ENCODE measurements at places on chromosomes 5 and 9.

GRCh38 chr5:146647656-146648199 lies 131.7 kb upstream of the GPR151 start:
- ATAC-seq = no peak

- ATAC-seq = no peak
Observed at GRCh38 chr5:53039855-53040254, 50.7 kb downstream of the ITGA2 start.

DNA sequence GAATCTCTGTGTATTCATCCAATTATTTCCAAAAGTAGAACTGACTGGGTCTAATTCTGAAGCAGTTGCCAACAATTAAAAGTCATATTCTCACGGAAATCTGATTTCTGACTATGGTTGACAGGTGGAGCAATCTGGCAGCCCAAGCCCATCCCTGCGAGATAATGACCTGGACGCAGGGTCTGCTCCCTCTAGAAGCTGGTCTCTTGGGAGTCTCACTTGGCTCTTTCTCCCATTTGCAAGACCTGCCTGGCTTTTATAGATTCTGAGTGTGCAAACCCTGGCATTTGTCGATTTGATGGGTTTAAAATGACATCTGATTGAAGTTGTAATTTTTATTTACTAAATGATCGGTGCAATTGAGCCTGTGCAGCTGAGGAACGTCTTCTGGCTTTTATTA lies 49.4 kb upstream of the NEURL1B start:
- no peak for ATAC-seq

DNA sequence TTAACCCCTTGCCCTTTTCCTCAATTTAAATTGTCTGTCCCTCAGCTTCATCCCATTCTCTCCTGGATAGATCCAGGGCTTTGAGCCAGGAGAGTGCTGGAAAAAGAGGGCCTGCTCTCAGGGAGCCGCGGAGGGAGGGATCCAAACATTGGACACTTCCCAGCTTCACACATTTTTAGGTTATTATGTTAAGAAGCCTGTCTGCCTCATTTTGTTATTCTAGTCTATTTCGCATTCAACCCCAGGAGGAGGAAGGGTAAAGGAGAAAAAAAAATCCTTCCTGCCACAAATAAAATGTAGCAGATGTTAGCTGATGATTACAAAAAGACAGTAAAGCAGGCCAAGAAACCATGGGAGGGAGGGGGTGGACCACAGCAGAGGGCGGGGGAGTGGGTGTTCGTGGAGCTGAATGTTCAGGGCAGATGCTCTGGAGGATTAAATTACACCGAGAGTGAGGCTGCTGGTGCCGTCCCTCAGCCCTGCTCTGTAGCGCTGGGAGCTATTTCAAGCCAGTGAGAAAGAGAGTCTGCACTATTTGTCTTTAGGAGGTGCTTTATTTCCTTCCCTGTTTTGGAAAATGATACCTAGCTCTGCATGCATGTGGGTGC lies 60.6 kb upstream of the ZFR start:
- ATAC-seq = no peak

DNA sequence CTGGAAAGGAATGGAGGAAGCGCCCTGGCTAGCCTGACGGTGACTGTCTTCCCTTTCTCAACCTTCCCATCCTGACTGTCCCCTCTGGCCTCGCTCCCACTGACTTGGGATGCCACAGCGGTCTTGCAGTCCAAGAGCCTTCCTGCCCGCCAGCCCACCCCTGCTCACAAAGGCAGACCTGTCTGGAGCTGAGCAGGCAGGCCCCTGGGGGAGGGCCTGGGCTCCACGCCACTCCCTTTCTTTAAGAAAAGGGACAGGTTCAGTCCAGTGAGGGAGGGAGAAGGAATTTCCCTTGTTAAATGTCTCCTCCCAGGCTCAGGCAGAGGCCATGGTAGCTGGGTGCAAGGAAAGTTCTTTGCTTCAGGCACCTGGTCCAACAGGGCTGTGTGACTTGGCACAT lies 18.1 kb downstream of the FGF1 start:
- ATAC-seq = no peak

DNA sequence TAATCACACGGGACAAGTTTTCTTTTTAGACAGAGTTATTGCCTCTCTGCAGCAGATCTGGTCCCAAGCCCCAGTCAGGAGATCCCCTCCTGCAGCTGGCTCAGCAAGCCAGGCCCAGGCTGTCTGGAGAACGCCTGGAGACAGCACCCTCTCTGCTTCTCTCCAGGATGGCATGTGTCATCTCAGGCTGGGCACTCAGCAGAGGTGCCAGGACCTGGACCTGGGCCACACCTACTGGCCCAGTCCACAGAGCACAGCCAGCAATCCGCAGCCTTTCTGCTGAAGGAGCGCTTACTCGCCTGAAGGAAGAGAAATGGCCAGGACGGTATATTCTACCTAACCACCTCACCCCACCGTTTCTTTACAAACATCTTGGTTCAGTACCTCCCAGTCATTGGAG lies 4.7 kb upstream of the TBC1D9B start:
- ATAC-seq = no peak

- no peak for ATAC-seq
Observed at GRCh38 chr9:38342532-38342931, 50.0 kb upstream of the ALDH1B1 start.

GRCh38 chr5:109865637-109866036 lies 175.9 kb downstream of the MAN2A1 start:
- ATAC-seq = peak; percentile 10

- peak; percentile 29 for ATAC-seq
Observed at GRCh38 chr5:132260714-132261551, 3.4 kb downstream of the PDLIM4 start.

- ATAC-seq = no peak
Observed at GRCh38 chr9:28961623-28962022, 1388.3 kb upstream of the C9orf72 start.

DNA sequence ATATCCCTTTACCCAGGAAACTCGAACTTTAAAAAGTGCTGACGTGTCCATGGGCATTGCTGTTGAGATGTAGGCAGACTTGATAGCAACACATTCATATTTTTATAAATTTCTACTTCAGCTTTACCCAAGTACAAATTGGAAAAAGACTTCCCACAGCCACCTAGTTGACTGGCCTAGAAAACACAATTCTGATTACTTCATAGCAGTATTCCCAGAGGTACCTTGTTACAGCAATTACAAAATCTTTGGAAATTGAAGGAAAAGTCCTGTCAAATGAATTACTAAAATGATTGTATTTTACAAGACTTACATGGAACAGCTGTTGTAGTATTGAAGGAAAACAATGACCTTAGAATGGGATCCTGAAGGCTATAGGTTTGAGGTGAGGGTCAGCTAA lies 130.7 kb upstream of the NREP start:
- ATAC-seq = no peak

DNA sequence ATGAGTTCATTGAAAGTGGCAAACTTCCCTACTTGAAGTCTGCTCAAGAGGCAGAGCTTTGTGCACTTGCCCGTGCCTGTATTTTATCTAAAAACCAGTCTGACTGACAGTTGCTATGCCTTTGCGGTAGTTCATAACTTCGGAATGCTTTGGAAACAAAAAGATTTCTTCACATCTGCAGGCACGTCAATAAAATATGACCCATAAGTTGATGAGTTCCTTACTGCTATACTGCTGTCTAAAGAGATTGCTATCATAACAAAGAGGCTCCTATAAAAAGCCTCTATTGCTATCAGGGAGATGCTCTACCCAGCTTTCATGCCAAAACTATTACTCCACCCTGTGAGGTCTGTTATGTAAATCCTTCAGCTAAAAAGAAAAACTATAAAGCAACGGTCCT lies 25.4 kb upstream of the RNF20 start:
- ATAC-seq = no peak

DNA sequence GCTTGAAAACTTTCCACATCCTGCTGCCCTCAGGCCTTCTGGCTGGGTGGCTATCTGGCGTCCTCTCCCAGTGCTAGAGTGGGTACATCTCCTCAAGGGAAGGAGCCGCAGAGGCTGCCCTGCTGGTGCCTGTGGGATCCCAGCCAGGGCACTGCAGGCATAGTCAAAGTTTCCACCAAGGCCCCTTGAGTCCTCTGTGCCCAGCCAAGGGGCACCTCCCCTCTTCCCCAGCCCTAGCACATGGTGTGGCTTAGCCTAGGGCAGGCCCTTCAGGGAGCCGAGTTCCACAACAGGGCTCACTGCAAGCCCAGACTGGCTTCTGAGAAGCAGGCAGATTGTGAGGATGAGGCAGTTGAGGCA lies 103.2 kb downstream of the RGS3 start:
- ATAC-seq = no peak

- ATAC-seq = no peak
Observed at GRCh38 chr9:19193029-19193324, 37.5 kb upstream of the DENND4C start.

GRCh38 chr9:79215821-79216220 lies 355.9 kb upstream of the TLE4 start:
- no peak for ATAC-seq

DNA sequence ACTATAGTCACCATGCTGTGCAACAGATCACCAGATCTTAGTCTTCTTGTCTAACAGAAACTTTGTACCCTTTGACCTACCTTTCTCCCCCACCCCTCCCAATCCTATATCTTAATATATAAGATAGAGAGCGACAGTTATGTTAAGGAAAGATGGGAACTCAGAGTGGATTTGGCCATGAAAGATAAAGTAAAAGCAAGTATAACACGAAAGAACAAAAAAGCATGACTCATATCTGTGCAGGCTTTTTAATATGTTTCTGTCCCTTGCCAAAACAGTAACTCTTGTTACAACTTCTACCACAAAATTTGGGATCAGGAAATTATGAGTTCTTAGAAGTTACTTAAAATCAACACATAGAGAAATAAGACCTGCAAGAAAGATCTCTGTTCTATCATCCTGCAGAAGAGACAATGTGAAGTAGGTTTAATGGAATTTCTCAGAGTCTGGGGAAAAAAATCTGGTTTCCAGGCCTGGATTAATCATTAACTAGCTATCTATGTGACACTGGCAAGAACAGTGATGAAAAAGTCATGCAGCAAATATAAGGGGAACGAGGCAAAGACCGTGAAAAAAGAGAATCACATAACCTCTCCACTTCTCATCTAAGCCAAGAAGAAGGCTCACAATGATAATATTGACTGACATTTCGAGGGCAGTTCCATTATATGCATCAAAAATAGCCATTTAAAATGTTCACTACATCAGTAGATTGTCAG lies 18.6 kb downstream of the BAAT start:
- ATAC-seq = no peak

DNA sequence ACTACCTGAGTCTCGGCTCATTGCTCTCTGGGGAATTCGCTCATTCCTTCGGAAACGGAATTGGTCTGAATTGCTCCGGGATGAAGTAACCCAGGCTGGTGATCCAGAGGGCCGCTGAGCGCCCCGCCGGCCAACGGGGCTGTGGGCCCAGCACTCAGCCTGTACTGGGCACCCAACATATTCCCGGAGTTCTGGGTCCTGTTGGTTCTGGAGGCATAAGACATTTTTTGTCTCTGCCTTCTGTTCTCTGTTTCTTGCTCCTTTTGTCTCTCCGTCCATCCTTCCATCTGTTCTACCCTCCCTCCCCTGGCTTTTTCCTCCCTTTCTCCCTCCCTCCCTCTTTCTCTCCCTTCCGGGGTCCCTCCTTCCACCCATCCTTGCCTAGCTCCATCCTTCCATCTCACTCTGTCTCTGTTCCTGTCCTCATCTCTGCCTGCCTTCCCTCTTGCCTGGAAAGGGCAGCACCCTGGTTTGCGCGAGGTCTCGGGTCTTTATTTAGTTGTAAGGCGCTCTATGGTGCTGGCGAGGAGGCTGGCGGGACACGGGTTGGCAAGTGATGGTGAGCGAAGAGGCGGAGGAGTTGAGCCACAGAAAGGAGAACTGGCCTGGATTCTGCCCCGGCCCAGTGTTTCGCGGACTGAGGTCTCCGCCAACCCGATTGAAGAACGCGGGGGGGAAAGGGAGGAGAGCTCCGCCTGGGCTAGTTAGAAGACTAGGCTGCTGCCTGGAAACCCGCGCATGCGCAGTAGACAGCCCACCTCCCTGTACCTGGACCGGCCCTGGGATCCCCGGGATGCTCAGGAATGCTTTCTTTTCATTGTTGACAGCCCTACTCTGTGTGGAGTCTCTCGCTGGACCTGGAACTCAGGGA lies 1468.0 kb downstream of the FOXD4L5 start:
- ATAC-seq = peak; percentile 50

- no peak for ATAC-seq
Observed at GRCh38 chr9:126591083-126591482, 22.6 kb upstream of the LMX1B start.

DNA sequence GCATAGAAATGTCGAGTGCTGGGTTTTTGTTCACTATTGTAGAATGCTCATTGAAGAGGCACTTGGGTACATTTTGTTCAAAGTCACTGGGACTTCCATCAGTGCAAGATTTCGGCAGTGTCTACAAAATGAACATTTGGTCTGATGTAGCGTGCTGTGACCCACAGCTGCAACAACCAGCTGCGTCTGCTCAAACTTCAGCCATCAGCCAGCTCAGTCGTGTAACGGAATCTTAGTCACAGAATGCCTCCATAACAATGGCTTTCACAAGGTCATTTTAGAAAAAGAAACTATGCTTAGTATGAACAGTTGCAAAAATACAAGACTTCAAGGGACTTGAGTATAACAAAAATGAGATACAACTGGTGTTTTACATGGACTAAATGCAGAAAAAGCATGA lies 828.1 kb upstream of the GRAMD2B start:
- ATAC-seq = no peak

- peak; percentile 33 for ATAC-seq
Observed at GRCh38 chr9:1047591-1048230, 2.4 kb upstream of the DMRT2 start.

DNA sequence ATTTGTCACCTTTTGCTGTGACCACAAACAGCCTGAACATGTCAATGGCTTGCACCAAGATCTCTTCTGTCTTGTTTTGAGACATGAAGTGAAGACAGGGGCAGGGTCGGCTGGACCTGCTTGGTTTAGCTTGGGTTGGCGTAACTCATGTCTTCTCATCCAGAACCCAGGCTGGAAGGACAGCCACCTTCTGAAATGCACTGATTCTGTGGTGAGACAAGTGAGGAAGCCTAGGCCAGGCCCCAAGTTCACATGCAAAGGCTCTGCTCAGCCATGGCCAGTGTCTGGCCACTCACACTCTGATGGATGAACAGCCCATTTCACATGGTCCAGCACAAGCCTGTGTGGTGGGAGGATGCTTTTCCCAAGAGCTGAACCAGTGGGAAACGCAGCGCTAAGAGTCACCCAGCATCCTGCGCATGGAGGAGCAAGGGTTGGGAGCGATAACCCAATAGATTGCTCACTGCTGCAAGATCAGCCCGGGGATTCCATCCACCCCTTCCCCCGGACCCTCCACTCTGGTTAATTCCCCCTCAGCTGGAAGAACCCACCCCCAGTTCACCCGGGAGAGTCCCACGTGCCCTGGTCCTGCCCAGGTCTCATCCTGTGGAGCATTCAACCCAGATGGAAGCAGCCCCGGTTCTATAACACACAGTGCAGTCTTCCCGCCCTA lies 16.2 kb upstream of the MED10 start:
- no peak for ATAC-seq
